ENCODE measurements at places on chromosomes 12 and 14.

DNA sequence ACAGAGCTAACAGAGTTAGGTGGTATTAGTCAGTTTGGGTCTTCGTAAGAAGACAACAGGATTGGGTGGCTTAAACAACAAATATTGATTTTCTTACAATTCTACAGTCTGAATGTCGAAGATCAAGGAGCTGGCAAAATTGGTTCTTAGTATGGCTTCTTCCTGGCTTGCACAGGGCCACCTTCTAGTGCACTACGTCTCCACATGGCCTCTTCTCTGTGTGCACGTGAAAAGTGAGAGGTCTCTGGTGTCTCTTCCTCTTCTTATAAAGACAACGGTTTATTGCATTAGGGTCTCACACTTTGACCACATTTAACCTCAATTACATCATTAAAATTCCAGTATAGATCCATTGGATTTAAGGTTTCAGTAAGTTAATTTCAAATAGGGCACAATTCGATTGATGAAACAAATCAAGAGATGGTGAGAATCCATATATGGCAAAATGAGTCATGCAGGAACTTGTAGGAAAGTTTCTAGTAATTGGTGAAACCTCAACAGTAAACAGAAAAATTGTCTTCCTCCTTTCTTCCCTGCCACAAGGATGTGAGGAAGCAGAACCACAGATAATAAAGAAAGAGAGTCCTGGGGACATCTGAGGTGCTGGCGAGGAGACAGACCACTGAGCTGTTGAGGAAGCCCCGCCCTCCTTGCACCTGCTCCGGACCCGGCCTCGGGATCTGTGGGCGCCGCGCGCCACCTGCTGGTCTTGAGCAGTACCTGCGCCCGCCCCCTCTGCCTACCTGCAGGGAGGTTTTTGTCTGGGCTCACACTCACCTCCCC, 846.7 kb downstream of the TMEM121 start:
- no peak for DNase-seq

GRCh38 chr12:44428825-44429224, 447.3 kb downstream of the NELL2 start:
- no peak for DNase-seq

DNA sequence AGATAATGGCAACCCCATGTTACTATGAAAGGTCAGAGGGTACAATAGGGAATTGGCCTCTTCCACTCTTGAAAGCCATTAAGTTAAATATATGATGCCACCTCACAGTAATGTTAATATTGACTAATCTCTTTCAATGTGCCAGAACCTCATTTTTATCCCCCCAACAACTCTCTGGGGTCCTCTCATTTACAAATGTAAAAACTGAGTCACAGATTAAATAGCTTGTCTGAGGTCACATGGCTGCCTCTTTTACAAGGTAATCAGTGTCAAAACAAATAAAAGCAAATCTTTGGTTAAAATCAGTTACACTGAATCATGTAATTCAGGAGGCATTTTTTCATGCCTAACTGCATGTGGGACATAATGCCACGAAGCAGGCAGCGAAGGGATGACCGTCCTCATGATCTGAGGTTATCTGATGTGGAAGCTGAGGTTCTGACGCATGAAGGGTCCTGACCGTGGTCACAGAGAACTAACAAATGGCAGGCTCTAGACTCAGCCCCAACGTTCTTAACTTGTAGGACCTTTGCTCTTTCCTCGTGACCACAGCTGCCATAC, 78.5 kb downstream of the PTPN21 start:
- no peak for DNase-seq

- DNase-seq: no peak
These were observed 9.2 kb upstream of the PALS1 start for GRCh38 chr14:67232066-67232465.

- DNase-seq: no peak
These were observed 349.3 kb downstream of the CACNA1C start for GRCh38 chr12:2402073-2402579.

DNA sequence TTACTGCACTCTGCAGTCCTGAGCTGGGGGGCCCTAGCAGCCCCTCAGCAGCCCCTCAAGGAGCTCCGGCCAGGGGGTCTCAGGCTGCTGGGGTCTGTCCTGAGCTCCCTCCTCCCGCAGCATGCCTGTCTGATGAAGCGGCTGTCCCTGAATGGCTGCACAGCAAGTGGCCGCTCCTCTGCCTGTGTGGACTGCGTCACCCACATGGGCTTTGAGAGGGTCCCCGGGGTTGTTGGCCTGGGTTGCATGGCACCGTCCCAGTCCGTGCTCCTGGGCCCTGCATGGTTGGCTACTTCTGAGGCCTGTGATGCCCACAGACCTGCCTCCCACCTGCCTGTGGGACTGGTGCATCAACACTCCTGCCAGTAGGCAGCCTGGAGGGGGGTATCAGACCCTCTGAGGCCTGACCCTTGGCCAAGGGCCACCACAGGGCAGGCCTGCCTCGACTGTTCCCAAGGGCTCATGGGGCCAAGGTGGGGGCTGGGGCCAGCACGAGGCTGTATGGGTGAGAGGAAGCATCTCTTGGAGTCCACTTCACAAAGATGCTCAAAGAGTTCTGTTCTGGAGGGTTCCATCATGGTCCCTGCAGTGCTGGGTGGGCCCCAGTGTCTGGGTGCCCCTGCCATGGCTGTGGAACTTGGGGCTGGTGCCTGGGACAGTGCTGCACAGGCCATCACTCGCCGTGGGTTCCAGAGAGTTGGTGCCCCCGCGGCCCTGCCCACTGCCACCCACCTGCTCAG, 12.2 kb downstream of the CEP170B start:
- no peak for DNase-seq

- DNase-seq: no peak
These were observed 5.1 kb upstream of the CNIH1 start for GRCh38 chr14:54446161-54446693.

DNA sequence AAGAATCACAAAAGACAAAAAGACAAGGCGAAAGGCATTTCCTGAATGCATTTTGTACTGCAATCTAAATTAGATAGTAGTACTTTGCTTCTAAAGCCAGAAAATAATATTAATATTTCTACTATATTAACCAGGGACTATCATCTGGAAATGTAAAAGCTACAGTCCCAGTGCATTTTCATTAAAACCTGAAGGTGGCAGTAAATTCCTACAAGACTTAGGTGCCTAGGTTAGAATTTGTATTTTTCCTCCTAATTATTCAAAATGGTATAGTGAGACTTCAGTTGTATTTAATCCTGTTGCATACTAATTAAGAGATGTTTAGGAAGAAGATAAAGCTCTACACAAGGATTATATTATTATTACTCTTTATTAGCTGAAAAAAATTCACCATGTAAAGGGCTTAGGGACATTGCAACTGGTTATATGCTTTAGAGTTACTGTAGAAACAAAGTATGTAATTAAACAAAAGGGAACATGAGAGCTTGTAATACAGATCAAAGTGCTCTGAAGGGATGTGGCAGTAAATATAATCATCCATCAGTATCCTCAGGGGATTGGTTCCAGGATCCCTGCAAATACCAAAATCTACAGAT, 53.6 kb downstream of the BRMS1L start:
- DNase-seq: no peak

GRCh38 chr12:72295744-72296143, 23.6 kb downstream of the TRHDE start:
- no peak for DNase-seq

DNA sequence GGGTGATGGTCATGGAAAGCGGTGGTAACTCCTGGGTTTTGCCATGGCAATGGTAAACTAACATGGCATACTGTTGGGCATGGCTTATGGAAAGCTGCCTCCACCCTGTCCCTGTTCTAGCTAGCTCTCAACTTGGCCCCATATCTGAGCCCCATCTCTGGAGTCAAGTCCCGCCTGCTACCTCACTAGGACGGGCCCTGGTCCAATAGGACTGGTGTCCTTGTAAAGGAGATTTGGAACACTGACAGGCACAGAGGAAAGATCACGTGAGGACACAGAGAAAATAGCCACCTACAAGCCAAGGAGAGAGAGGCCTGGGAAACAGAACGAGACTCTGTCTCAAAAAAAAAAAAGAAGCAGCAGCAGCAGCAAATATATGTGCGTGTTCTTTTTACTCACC, 59.8 kb downstream of the RNFT2 start:
- DNase-seq: no peak

DNA sequence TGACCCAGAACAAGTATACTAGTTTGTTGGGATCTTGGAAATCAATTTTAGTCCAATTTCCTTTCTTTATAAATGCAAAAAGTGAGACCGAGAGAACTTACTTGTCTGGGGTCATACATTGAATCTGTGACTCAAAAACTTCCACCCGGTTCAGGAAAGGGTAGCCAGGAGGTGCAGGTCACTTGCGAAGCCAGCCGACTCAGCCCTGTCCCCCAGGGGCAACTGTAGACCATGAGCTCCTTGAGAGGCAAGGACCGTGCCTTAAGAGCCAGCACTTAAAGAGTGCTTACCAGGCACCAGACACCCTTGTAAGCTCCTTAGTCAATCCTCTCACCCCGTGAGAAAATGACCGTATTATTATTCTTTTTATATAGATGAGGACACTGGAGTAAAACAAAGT, 505 bp upstream of the BCDIN3D start:
- DNase-seq: no peak

DNA sequence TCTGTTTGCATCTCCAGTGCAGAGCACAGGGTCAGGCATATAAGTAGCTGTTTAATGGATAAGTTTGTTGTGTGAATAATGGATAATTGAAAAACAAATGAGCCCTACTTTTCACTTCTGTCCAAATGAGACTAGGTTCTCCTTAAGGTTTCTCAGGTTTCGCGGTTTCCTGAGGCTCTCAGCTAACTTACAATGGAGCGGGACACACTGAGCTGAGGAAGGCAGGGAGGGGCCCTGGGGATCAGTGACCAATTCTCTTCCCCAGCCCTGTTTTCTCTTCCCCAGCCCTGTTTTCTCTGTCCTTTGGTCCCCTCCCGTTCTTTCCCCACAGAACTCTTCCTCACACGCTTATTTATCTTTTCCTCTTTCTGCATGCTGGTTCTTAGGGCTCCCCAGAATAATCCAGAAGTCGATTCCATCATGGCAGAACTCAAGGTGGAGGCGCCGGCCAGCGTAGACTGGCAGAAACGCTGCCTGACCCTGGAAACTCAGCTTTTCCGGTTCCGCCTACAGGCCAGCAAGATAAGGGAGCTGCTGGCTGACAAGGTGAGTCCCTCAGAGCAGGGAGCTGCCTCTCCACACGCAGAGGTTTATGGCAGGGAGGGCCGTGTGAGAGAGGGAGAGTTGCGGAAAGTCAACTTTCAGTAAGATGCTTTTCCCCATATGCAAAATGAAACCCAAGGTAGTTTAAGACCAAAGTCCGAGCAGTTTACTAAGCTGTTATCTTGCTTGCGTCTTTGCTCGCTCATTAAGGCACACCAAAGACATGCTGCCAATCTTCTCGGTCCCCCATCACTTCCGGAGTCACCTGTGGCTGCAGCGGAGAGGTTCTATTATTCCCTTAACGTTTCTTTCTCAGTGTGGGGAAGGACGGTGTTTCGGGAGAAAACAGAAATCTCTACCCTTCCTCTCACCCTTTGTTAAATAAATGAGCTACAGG, 8.6 kb downstream of the PLEKHH1 start:
- no peak for DNase-seq

DNA sequence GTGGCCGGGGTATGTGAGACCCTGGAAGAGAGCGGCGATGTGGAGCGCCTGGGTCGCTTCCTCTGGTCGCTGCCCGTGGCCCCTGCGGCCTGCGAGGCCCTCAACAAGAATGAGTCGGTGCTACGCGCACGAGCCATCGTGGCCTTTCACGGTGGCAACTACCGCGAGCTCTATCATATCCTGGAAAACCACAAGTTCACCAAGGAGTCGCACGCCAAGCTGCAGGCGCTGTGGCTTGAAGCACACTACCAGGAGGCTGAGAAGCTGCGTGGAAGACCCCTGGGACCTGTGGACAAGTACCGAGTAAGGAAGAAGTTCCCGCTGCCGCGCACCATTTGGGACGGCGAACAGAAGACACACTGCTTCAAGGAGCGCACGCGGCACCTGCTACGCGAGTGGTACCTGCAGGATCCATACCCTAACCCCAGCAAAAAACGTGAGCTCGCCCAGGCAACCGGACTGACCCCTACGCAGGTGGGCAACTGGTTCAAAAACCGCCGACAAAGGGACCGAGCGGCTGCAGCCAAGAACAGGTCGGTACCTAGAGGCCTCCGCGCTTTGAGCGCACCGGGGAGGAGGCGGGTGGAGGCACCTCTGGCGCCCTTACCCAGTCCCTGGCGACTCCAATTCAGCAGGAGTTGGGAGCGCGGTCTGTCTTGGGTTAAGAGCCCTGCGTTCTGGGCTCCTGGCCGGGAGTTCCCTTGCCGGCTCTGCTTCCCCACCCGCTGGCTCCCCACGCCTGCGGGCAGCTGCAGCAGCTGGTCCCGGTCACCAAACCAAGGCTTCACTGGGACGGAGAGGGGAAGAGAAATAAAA, 700 bp downstream of the SIX6 start:
- no peak for DNase-seq

GRCh38 chr12:106897981-106898901, 57.5 kb upstream of the TMEM263 start:
- peak; percentile 20 for DNase-seq

DNA sequence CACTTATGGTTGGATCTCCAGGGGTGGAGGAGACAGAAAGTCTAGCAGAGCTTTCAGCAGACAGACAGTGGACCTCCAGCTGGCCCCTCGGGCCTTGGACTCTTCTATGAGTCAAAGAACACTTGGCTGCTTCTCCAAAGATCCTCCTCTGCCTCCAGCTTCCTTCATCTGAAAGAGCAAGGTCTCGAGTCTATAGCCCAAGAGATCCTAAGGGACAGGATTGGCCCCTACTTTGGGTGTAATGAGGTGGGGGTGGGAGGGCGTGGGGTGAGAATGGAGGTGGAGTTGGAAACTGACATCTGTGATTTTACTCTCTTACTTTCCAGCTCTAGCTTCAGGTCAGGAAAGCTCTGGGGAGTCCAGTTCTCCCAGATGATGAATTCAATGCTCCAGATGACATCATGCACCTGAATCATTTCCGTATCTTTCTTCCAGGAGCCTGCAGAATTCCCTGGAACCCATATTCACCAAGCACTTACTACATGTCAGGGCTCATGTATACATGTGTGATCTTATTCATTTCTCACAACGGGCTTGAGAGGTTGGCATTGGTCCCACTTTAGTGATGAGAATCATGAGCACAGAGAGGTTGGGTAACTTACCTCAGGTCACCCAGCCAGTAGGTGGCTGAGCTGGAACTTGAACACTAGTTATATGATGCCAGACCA, 10.2 kb upstream of the PGF start:
- no peak for DNase-seq

All from right renal pelvis (tissue), 4 donors.